Renal cortex interstitium (tissue), 15 donors: ENCODE measurements at places on chromosomes 1 and 21. TPM values are rescaled to one million over a fixed set of nuclear protein-coding genes. Genes with fewer than 3 reads are reported as not detected.

DNA sequence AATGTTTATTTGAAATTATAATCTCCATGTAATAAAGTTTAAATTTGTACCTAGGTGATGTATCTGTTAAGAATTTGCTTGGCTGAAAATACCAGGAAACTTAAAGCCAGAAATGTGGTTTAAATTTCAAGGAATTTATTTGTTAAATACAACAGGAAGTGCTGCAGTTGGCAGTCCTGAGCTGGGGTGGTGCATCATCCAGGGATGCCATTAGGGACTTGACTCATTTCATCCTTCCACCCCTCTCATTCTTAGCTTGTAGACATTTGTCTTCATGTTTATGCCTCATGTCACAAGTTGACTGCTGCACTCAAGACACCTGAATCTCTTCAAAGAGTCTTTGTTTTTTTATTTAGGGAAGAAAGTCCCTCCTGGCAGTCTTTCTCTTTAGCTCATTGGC lies 175.9 kb downstream of the LHX8 start:
- no peak for DNase-seq

GRCh38 chr21:34707876-34708325 lies 39.1 kb downstream of the CLIC6 start:
- no peak for DNase-seq

DNA sequence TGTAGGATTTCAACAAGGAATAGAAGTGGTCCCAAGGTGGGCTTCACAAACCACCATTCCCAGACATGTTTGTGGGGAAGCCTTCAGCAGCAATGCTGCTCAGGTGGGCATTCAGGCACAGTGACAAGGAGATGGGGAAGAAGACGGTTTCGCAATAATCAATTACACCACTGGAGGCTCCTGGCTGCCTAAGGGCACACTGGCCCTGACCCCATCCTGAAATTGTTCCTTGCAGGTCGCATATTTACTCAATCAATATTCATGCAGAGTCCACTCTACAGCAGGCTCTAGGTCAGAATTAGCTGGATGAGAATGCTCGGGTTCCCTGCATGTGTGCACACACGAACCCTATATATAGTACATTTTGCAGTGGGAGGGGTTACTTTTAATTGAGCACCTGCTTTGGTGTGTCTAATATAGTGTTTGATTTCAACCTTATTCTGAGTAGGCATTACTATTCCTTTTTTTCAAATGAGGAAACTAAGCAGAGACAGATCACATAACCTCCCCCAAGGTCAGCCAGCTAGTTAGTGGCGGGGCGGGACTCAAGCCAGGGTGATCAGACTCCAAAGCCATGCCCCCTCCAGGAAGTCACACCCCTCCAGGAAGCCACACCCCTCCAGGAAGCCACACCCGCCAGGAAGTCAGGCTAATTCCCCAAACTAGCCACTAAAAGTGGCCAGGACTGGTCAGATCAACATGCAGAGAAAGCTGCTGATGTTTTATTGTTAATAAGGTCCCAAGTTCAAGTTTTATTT lies 106.5 kb downstream of the HLCS start:
- DNase-seq, result no peak

DNA sequence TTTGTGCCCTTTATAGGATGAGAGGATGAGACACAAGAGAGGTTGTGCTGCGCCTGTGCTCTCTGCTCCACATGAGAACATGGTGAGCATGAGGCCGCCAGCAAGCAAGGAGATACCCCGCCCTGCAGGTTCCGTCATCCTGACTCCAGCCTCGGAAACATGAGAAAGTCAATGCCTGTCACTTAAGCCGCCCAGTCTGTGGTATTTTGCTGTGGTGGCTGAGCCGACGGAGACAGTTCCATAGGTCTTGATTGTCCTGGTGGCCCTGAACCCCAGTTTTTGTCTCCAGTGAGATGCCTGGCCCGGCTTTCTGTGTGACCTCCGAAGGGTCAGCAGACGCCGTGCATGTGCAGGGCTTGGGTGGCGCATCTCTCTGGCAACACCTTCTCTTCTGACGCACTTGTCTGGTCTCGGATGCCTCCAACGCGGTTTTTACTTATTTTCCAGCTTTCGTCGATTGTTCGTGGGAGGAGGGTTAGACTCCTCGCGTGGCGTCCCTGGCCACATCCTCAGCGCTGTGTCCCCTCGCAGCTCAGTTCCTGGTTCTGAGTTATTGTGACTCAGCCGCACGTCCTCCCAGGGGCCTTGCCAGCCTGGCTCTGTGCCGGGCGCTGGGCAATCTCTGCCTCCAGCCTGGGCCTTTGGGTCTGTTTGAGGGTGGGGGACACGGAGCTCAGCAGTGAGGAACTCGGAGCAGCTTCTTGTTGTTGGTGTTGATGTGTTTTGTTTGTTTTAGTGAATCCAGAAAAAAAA lies 70.0 kb downstream of the FAAP20 start:
- DNase-seq, result no peak

DNA sequence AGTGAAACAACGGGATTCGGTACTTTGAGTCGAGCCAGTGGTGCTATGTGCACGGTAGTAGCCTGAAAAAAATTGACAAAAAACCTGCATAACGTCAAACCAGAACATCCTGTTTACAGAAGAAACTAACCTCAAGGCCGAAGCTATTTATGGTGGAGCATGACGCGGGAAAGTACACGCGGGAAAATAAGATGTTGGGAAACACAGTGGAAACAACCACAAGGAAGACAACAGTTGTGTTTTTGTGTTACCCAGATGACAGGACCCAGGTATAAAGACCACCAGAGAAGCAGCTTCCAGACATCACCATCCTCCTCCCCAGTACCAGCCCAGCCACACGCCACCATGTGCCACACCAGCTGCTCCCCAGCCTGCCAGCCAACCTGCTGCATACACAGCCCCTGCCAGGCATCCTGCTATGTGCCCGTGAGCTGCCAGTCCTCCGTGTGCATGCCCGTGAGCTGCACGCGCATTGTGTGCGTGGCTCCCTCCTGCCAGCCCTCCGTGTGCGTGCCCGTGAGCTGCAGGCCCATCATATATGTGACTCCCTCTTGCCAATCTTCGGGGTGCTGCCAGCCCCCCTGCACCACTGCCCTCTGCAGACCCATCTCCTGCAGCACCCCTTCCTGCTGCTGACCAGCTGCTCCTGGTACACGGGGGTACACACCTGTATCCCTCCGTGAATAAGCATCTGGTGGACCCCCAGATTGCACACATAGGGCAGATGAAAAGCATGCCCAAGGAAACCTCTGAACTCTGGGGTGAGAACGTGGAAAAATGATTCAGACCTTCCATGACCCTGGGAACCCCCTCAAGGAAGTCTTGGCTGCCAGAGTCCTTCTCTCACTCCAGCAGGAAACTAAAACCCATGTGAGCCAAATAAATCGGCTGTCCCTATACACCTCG lies at the start of gene KRTAP12-3:
KRTAP12-3 (plus strand) TSS at position 298 of the 906 bp plus-strand sequence; CDS start at position 346, 48 bp downstream.
- no peak for DNase-seq

DNA sequence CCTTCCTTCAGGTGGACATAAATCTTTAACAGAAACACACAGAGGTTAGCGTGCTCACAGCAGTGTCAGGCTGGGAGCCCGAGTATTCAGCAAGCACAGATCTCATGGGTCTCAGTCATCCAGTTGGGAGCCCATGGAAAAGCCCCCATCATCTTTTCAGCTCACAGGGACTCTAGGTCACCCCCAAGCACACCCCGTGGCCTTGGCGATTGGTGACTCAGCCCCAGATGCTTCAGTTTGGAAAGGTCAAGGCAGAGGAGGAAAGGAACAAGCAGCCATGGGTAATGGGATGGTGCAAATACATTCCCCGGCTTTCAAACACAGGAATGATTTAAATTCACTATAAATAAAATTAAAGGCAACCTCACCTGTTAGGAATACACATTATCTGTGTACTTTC lies 88.9 kb downstream of the PGBD5 start:
- DNase-seq, result no peak

GRCh38 chr1:193183019-193183627 lies 3.3 kb downstream of the B3GALT2 start:
- peak; percentile 49 for DNase-seq

DNA sequence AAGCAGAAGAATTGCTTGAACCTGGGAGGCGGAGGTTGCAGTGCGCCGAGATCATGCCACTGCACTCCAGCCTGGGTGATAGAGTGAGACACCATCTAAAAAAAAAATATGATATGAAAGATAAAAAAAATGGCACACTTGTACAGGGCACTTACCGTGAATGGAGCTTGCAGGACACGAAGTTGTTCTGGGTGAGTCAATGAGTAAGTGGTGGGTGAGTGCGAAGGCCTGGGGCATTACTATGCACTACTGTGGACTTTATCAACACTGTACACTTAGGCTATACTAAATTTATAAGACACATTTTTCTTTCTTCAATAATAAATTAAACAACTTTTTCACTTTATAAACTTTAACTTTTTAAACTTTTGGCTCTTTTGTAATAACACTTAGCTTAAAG lies 37.0 kb downstream of the TNFRSF8 start:
- no peak for DNase-seq

DNA sequence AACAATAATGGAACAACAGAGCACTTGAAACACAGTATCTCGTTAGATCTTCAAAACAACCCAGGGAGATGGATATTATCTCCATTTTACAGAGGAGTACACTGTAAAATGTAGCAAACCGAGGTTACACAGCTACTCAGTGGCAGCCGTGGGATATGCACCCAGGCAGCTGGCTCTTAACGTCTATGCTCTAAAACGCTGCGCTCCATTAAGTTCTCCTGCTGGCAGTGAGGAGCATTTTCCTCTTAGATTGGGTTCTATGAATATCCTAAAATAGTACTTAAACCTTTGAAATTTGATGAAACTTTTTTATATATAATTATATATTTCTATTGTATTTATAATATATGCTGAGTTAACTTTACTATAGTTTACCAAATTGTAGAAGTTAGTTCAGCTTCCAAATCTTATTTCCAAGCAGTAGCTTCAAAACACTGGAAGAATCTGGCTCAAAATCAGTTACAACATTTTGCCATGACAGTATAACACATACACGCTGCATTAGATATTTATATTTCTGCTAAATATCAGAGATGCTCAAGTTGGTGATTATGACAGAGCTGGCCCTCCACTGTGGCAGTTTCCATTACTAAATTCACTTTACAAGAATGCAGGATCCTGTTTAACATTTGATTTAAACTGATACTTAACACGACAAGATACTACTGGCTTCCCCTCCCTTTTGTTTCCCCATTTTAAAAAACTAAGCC lies 49.5 kb downstream of the TGFBR3 start:
- no peak for DNase-seq

DNA sequence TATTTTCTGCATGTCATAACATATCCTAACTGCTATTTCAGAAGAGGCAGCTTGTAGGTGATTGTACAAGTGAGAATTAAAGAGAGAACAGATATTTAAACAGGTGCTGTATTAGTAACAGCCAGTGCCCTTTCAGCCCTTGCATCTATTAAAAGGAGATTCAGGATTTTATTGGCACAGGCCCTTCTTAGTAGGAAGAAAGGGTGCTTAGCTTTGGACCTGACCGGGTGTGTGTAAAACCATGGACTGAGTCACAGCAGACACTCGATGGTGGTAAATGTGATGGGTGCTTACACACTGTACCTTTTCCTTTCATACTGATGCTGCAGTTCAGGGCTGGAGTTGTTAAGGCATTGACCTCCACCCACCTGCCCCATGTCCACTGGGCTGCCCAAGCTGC lies 12.7 kb upstream of the CD101 start:
- DNase-seq, result no peak

DNA sequence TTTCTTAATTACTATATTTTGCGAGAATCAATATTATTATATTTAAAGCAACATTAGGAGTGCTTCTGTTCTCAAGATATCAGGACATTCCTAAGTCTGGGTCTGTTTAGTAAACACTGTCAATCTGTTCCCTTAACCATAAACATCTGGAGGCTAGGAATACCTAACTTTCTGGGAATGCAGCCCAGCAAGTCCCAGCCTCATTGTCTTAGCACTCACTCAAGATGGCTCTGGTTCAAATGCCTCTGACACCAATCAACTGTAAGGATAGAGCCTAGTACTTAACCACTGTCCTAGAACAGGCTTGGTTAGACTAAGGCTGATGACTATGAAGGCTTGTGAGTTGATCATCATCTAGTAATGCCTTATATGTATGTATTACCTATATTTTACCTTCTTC lies 61.5 kb downstream of the TNN start:
- DNase-seq, result no peak

GRCh38 chr1:163055531-163055930 lies 13.6 kb upstream of the RGS4 start:
- peak; percentile 31 for DNase-seq

DNA sequence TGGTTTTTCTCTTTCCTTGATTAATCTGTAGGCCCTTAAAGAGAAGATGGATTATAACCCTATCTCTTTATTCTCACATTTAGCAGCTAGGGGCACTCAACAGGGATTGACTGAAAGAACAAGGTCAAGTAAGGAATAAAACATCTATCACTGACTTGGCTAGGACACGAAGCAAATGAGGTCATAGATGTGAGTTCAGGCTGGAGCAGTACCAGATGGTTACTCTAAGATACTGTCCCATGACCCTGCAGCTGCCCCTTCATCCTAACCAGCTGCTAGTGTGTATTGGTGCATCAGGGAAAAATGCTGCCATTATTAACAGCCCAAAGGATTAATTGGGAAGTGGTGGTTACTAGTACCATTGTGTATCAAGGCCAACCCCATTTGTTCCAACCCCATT lies 221.9 kb downstream of the CTH start:
- no peak for DNase-seq

The PPM1J gene
- 1.7 TPM for polyA plus RNA-seq

The BMP8B gene
- polyA plus RNA-seq, result 1.9 TPM

The CYP2J2 gene
- 1.1 TPM for polyA plus RNA-seq

The EVA1B gene
- polyA plus RNA-seq, result 38.1 TPM

The APH1A gene
- polyA plus RNA-seq, result 191 TPM

The CA6 gene
- 0.17 TPM for polyA plus RNA-seq

The SLC44A3 gene
- polyA plus RNA-seq, result 62.7 TPM
